Posterior vena cava (tissue), 2 donors: ENCODE measurements at places on chromosomes 7 and 10. TPM values are rescaled to one million over a fixed set of nuclear protein-coding genes. Genes with fewer than 3 reads are reported as not detected.

The PNLIPRP3 gene
- not detected for total RNA-seq

The TRIM74 gene
- total RNA-seq = 0.33 TPM

The RGS10 gene
- 21.0 TPM for total RNA-seq

DNA sequence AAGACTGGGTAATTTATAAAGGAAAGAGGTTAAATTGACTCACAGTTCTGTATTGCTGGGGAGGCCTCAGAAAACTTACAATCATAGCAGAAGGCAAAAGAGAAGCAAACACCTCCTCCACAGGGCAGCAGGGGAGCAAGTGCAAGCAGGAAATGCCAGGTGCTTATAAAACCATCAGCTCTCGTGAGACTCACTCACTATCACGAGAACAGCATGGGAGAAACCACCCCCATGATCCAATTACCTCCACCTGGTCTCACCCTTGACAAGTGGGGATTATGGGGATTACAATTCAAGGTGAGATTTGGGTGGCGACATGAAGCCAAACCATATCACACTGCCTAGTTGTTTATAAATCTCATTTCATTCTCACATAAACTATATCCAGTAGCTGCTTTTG lies 28.0 kb upstream of the CPN1 start:
- no peak for DNase-seq

- no peak for DNase-seq
These were observed 107.9 kb downstream of the CYTH3 start for GRCh38 chr7:6164491-6164890.

DNA sequence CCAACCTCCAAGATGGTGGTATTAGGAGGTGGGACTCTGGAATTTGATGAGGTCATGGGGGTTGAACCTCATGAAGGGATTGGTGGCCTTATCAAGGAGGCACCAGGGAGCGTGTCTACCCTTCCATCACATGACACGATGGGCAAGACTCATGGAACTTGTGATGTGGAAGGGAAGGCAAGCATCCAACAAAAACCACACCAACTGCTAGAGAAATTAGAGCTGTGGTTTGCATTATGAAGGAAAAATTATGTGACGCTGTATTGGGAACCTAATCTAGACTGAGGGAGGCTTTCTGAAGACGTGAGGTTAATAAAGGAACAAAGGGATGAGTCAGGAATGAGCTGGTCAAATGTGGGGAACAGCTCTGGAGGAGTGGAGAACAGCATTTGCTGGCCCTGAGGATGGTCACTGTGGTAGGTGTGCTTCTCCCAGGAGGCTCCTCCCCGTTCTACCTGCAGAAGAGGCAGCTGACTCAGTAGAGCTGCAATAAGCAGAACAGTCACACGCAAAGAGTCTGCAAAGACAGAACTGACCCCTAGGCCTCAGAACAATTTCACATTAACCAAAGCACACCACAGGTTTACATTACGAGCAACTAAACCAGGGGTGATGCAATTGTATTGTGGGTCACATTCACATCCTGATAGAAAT lies 236.6 kb upstream of the GRB10 start:
- no peak for DNase-seq

- DNase-seq = no peak
These were observed 34.0 kb downstream of the SPDYE6 start for GRCh38 chr7:102322202-102322715.

DNA sequence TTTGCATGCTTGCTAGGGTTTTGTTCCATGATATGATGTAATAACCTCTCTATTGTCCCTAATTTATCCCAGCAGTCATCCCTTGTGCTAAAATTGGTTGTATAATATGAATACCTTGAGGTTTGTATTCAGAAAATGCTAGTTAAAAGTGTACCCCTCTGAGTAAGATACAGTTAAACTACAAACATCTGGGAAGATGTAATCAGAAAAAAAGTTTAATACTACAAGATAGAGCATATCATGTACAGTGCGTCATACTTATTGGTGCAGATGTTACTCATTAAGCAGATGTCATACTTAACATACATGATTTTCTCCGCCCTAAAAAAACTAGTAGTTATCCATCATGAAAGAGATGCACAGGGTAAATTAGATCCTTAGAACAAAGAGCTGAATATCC lies 336.1 kb upstream of the KCND2 start:
- DNase-seq = no peak
